ENCODE measurements at places on chromosomes 7 and 10.

DNA sequence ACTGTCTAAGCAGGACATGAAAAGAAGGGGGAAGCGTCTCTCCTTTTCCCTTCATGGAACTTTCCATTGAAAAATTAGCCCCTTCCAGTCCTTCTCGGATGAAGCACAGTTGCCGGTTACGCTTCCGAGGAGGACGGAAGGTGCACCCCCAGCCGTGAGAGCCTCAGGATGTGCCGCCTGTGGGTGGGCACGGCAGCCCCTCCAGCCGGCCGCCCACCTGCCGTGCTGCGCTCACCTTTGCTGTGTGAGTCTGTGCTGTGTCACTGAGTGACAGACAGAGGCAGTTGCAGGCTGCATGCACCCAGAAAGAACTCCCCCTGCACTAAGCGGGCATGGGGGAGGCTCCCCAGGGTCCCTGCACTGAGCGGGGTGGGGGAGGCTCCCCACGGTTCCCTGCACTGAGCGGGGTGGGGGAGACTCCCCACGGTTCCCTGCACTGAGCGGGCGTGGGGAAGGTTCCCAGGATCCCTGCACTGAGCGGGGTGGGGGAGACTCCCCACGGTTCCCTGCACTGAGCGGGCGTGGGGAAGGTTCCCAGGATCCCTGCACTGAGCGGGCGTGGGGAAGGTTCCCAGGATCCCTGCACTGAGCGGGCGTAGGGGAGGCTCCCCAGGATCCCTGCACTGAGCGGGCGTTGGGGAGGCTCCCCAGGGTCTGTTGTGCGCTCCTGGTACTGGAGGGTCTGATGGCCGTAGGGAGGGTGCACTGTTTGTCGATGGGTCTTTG lies 74.2 kb downstream of the DNAJB6 start:
- DNase-seq: no peak

DNA sequence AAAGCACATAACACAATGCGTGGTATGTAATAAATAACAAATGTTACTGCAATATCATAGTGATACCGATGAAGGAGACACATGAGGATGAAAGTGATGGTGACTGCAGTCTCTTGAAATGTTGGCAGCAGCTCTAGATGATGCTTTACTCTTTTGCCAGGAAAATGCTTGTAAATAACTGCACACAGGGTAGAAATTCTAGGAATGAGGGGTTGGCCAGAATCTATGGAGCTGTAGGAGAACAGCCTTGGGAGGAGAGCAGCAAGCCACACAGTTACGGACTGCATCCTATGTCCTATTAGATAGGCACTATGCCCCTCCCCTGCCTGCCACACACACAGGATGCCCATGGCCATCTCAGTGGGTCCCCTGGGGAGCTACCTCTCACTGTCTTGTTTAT lies 97.6 kb upstream of the GSDME start:
- no peak for DNase-seq

DNA sequence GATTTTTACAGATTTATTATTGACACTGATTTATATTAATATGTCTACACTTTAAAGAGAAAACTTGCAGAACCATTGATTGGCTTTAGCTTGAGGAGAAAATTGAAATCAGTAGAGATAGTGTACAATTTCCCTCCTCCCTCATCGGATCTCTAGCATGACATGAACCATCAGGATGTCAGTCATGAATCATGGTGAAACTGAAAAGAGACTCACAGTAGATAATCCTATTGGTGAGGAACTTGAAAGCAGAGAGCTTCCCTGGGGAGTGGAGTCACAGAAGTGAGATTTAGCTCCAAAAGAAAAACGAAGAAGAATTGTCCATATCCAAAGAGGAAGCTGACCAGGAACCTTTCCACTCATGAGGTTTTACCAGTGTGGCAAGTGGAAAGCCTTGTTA lies 346.8 kb downstream of the ABCA13 start:
- no peak for DNase-seq

- DNase-seq: no peak
Observed at GRCh38 chr7:80611353-80611752, 27.1 kb upstream of the CD36 start.

GRCh38 chr7:69309601-69310000 lies 288.7 kb upstream of the AUTS2 start:
- no peak for DNase-seq

DNA sequence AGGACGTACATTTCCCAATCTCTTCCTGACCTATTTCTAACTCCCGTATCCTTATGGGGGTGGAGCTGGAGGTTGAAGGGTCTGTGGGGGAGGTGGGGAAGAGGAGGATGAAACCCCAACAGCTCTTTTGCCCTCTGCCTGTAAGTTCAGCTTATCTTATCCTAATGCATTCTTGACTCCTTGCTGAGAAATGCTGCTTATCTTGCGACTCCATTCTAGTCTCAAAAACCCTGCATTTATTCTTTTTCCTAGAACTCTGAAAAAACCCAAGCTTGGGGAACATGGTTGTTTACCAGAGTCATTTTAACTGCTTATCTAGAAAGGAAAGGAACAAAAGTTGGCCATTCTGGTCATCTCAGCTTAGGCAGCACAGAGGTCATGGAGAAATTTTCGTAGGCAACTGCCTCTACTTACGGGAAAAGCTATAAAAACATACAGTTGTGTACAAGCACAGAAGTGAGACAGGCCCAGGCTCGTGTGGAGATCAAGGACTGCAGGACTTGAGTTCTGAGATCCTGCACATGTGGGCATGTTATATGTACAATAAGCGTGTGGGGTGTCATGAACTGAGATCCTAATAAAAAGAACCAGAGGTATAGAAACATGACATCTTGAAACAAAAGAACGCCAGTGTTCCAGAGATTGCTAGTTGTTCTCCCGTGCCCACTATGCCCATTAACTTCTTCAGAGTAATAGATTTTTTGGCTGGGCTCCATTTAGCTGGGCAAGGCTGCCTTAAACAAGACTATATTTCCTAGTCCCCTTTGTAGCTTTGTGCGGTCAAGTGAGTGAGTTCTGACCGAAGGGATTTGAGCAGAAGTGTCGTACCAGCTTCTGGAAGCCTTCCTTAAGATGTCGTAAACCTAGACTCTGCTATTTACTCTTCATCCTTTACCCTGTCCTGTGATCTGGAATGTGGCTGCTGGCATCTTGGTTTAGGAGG lies 9.6 kb downstream of the INMT start:
- no peak for DNase-seq

DNA sequence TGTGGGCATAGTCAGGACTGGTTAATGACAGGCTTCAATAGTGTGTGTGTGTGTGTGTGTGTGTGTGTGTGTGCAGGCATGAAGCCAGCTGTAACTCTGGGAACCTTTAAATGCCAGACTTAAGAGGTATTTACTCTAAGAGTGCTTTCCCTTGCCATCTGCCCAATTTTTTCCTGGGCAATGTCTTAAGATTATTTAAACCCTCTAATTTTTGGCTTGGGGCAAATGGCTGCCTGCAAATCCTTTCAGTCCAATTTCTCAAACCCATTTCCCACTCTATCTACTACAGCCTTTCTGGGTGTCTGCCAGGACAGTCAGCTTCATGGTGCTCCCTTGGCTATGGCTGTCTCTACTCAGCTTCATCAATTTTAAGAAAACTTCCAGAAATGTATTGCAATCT lies 62.6 kb upstream of the C1GALT1 start:
- no peak for DNase-seq

- DNase-seq: no peak
Observed at GRCh38 chr7:40884241-40884640, 749.4 kb downstream of the SUGCT start.

DNA sequence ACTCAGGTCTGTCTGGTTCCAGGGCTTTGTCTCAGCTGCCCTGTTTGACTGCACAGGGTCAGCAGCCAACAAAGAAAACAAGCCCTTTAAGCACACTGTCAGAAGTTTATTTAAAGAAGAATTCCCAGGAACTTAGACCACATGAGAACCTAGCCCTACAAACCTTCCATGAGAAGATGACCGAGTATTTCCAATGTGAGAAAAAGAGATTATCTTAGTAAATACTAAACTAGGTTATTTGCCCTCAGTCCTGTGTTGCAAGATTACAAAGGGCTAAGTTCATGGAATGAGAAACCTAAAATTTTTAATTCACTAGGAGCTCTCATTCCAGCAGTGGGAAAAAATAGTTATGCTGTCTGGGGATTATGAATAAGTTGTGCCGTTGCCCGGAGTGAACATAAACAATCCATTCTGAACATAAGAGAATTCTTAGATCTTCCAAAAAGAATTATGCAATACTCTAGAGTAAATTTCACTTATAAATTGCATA lies 46.7 kb downstream of the NOC3L start:
- DNase-seq: no peak

Measured in CD4-positive, alpha-beta T cell treated with Interleukin-2 at 100 ng/mL for 4 hours (primary cell).